ENCODE measurements at places on chromosomes 6 and 20. TPM values are rescaled to one million over a fixed set of nuclear protein-coding genes. Genes with fewer than 3 reads are reported as not detected.

DNA sequence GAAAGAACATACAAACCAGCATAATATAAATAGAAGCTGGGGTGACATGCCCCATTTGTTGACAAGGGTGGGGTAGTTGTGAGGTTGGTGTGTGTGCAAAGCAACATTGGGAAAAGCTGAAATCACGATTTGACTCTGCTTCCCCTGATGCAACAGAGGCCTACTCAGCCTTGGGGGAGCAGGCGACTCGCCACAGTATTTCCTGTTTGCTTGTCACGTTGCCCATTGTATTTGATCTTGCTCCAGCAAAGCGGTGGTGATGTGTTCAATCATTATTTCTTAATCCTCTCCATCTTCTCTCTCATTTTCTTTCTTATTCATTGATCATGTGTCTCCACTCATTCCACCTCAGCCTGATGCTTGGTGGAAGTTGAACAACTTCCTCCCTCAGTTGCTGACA, 165.8 kb upstream of the CITED2 start:
- H3K4me1 ChIP-seq, result peaks cover 16% of the 10 kb centered on the region
- no peak overlapping the region for H3K4me3 ChIP-seq
- DNase-seq, result no peak
- no peaks in the 10 kb centered on the region for H3K36me3 ChIP-seq
- H3K27ac ChIP-seq, result peak overlapping the region; percentile 44

DNA sequence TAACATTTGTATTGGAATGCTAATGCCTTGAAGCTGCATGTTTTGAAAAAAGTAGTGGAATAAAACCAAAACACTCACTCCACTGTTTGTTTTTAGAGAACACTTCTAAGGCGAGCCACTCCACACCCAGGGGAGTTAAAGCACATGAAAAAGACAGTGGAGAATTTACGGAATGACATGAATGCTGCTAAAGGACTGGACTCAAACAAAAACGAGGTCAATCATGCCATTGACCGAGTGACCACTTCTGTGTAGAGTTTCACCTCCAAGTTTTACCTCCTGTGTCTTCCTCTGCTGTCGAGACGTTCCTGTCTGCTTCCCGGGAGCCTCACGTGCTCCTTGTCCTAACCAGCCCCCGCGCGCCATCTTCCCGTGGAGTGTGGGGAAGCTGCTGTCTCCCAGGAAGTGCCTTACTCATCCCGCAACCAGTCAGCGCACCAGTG, 127.8 kb downstream of the LRRC1 start:
- H3K36me3 ChIP-seq, result peaks cover 5% of the 10 kb centered on the region
- H3K4me1 ChIP-seq, result no peaks in the 10 kb centered on the region
- H3K4me3 ChIP-seq, result no peak overlapping the region
- no peak for DNase-seq

GRCh38 chr6:42374018-42374669, 77.6 kb downstream of the TRERF1 start:
- peak overlapping the region; percentile 42 for H3K27ac ChIP-seq
- H3K4me1 ChIP-seq, result peaks cover 64% of the 10 kb centered on the region
- no peak overlapping the region for H3K4me3 ChIP-seq
- no peaks in the 10 kb centered on the region for H3K36me3 ChIP-seq
- no peaks in the 10 kb centered on the region for H3K27me3 ChIP-seq

- no peak overlapping the region for H3K27ac ChIP-seq
- H3K36me3 ChIP-seq, result no peaks in the 10 kb centered on the region
- no peak for DNase-seq
- no peak overlapping the region for H3K4me3 ChIP-seq
These were observed 117.5 kb downstream of the SAMD5 start for GRCh38 chr6:147625946-147626345.

The RHAG gene
- not detected for total RNA-seq
